ENCODE measurements at places on chromosomes 5 and 9.

GRCh38 chr5:11377896-11378295, 526.4 kb downstream of the CTNND2 start:
- DNase-seq = no peak

- DNase-seq = peak; percentile 54
These were observed 54.5 kb upstream of the FST start for GRCh38 chr5:53425687-53426511.

GRCh38 chr9:115591584-115591984, 473.6 kb upstream of the TNC start:
- peak; percentile 29 for DNase-seq

DNA sequence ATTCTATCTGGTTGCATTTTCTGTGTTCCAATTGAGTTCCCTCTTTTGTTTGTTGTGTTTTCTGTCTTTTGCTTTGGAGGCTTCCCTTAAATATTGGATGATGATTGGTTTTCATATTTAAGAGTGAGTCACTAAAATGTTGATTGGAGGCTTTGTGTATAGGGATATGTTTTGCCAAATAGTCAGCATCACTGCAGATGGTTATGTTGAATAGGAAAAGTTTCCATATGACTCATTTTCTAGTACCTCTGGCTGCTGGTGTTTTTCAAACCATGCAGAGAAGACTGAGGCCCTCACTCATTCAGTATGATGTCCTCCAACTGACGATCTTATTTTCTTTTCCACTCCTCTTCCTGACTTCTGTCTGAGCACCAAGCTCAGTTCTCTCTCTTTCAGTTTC, 1290.0 kb downstream of the EFNA5 start:
- DNase-seq = no peak

GRCh38 chr9:120583958-120584369, 4.0 kb upstream of the CDK5RAP2 start:
- peak; percentile 92 for DNase-seq

GRCh38 chr9:120859361-120859760, 16.6 kb upstream of the PSMD5 start:
- no peak for DNase-seq

DNA sequence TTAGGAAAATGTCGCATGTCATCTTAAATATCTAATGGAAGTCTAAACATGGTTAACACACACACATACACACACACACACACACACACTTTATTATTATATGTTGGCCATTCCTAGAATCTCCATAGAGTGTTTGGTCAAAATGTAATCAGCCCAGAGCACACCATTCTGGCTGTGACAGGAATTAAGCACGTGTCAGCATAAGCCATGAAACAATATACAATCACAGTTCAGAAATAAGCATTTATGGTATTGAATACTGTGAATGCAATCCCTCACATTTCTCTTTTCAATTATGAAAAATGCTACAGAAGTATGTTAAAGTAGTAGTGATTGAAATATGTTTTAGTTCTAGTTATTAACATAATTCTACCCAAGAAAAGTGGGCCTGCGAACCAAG, 611.6 kb downstream of the PRELID2 start:
- DNase-seq = no peak

GRCh38 chr9:133331221-133331620, 4.8 kb downstream of the SURF6 start:
- DNase-seq = no peak

GRCh38 chr5:143646961-143647360, 165.0 kb upstream of the HMHB1 start:
- no peak for DNase-seq

DNA sequence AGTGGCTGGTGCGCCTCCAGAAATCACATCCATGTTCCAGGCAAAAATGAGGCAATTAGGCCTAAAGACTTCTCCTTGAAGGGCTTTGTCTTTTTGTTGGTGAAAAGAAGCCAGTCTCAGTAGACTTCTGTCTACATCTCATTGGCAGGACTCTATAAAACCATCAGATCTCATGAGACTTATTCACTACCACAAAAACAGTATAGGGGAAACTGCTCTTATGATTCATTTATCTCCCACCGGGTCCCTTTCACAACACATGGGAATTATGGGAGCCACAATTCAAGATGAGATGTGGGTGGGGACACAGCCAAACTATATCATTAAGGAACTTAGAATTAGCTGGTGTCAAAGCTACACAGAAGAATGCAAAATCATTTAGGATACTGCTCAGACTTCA, 77.7 kb upstream of the SNX2 start:
- DNase-seq = no peak
